SK-N-DZ (cell line): ENCODE measurements at places on chromosomes 1 and 21.

- DNase-seq = no peak
These were observed 58.7 kb upstream of the PTGS2 start for GRCh38 chr1:186738926-186739325.

DNA sequence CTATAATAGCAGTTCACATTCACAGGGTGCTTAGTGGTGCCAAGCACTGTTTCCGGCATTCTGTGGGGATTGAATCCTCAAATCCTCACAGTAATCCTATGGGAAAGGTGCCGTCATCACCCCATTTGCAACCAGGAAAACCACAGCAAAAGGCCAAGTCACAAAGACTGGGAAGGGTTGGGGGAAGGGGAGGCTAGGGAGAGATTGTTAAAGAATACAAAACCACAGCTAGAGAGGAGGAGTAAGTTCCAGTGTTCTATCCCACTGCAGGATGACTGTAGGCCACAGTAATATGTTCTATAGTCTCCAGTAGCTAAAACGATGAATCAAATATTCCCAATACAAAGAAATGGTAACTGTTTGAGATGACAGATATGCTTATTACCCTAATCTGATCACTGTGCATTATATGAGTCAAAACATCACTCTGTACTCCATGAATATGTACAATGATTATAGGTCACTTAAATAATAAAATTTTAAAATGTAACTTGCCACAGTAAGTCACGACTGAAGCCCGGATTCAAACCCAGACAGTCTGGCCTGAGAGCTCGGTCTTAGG, 256.8 kb downstream of the TOMM20 start:
- no peak for DNase-seq

DNA sequence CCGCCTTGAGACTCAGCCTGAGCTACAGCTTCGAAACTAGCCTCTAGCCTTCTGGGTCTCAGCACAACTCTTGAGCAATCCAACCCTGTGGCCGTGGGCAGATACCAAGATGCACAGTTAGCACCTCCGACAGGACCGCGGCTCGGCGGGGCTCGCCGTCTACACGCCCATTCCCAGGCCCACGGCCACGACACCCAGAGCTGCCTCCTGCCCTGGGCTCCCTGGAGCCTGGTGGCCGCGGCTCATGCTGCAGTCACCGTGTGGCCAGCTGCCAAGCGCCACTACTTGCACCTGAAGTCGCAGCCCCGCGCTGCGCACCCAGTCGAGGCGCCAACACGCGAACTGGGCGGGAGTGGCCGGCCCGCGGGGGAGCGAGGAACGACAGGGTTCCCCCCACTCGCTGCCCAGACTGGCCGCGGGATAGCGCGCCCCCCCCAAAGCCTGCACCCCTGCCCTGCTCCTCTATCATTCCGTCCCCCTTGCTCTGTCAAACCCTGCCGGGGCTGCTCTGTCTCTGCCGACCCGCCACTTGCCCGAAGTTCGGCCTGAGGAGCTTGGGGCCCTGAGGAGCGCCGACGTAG, 729 bp upstream of the CDCA8 start:
- DNase-seq = peak; percentile 20

GRCh38 chr1:66527686-66528085, 6.3 kb upstream of the SGIP1 start:
- no peak for DNase-seq

- DNase-seq = no peak
These were observed 181.6 kb downstream of the ZNF326 start for GRCh38 chr1:90176530-90176929.
